ENCODE measurements at places on chromosomes 11 and 22.

DNA sequence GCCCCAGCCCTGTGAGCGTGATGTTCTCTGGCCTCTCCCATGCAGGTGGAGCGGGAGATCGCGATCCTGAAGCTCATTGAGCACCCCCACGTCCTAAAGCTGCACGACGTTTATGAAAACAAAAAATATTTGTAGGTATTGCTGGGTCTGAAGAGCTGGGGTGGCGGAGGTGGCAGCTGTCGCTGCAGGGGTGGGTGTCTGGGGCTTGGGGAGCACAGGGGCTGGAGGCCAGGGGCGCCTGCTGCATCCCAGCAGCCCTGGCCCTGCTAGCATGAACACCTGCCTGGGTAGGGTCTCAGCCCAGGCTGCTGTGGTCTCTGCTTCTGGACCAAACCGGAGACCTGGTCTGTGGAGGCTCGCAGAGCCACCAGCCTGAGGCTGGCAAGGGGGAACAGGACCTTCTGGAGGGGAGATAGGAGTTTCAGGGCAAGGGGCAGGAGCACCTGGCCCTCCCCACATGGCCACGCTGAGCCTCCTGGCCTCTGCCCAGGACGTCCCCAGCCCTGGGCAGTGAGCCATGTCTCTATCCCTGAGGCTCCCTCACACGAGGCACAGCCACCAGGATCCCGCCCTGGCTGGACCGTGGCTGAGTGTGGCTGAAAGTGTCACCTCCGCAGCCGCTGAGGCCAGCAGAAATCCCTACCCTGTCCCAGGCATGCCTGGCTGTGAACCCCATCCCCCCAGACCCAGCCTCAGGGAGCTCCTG, 48.2 kb downstream of the MOB2 start:
- no peak for DNase-seq

DNA sequence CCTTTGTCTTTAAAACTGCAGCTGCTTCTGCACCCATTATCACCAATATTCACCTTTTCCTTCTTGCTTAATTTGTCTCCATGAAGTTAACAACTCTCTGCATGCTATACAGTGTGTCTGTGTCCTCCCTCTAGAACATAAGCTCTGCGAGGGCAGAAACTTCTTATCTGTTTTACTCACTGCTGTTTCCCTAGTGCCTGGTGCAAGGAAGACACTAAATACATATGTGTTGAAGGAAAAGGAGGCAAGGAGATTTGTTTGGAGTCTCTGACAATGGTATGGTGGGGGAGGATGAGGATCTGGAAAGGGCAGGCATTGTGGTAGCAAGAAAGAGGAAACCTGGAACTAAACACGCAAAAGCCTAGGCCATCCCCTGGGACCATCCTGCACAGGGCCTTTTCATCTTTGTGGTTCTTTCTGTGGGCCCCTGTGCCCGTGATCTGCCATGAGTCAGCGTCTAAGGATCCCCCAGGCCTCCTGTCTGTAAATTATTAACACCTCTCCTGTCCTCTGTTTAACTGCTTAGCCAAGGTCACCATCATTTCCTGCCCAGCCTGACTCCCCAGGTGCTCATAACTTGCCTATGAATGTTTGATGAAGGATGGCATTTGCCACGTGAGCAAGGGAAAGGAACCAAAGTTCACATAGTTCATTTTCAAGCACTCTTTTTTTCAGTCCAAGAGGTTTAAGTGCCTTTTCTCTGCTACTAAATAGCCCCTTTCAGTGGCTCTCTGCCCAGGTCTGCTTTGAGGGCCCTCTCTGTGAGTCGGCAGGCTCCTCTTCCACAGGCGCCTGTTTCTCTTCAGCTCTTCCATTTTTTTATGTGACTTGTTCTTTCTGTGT, 131.1 kb downstream of the RASSF10 start:
- no peak for DNase-seq

- DNase-seq: no peak
Measured at GRCh38 chr22:43798492-43798891, 13.6 kb downstream of the EFCAB6 start.

DNA sequence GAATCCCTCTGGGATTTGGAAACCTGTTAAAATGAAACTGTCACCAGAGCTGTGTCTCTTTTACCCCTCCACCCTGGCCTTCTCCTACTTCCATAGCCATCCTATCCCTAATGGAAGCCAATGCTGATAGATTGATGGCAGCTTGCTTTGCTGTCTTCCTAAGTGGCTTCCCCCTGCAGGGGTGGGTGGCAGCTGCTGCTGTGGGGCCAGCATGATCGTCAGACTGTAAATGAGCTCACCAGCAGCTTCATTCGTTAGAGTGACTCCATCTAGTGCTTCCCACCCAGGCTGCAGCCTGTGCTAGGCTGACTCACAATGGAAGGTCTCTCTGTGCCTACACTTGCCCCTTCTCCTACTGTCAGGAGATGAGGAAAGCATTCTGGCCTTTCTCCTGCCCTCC, 311.0 kb downstream of the BUD13 start:
- no peak for DNase-seq

DNA sequence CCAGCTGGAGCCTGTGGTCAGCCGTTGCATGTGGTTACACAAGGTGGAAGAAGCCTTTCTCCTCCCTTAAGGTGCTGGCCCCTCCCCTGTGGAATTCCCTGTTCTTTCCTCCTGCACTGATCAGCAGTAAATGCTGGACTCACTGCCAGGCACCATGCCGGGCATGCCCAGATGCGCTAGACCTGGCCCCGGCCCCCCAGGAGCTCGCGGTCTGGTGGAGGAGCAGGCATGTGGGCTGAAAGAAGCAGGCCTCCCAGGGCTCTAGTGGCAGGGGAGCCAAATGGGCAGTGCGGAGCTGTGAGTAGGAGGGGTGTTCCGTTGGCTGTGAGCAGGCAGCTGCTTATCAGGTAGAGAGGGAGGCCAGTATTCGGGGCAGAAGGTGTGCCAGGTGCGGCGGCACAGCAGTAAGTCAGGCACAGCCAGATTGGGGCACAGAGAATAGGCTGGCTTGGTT, 10.2 kb downstream of the DGKZ start:
- no peak for DNase-seq

DNA sequence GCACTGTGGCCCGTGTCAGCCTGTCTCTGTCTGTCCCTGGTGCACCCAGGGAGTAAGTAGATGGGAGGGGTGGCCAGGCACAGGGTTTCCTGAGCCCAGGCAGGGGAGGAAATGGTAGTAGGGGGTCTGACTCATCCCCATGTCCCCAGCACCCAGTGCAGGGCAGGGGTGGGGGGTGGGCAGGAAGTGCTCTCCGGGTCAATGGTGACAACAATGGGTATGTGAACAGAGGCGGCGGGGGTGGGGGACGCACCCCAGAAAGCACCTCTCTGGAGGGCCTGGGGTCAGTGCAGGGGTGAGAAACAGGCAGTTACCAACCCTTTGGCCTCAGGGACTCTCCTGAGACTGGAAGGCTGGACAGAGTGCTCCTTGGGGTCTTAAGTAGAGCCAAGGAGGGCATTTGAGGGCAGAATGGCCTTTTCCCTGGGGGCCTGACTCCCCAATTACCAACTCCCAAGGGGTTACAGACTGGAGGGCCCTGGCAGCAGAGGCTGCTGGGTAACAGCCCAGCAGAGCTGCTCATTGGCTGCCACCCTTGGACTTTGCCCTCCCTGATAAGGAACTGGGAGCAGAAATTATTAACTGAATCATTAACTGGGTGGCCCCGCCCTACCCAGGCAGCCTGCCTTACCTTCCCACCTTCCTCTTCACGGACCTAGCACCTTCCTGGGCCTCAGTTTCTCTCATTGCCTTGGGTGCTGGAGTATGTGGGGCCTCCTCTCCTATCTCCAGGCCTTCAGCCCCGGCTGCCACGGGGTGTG, 4.2 kb downstream of the MYRF start:
- DNase-seq: no peak

- no peak for DNase-seq
Measured at GRCh38 chr22:19955241-19956128, 13.9 kb upstream of the TXNRD2 start.

DNA sequence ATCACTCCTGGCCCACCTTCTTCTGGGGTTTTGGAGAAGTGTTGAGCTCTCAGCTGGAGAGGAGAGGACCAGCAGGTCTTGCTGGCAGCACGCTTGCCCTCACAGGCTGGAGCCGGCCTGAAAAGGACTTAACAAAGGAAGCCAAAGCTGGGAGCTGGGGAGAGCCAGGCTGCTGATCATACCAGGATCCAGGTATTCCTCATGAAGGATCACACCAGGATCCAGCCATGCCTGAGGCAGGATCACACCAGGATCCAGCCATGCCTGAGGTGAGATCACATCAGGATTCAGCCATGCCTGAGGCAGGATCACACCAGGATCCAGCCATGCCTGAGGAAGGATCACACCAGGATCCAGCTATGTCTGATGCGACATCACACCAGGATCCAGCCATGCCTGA, 17.0 kb downstream of the MRGPRD start:
- DNase-seq: no peak

DNA sequence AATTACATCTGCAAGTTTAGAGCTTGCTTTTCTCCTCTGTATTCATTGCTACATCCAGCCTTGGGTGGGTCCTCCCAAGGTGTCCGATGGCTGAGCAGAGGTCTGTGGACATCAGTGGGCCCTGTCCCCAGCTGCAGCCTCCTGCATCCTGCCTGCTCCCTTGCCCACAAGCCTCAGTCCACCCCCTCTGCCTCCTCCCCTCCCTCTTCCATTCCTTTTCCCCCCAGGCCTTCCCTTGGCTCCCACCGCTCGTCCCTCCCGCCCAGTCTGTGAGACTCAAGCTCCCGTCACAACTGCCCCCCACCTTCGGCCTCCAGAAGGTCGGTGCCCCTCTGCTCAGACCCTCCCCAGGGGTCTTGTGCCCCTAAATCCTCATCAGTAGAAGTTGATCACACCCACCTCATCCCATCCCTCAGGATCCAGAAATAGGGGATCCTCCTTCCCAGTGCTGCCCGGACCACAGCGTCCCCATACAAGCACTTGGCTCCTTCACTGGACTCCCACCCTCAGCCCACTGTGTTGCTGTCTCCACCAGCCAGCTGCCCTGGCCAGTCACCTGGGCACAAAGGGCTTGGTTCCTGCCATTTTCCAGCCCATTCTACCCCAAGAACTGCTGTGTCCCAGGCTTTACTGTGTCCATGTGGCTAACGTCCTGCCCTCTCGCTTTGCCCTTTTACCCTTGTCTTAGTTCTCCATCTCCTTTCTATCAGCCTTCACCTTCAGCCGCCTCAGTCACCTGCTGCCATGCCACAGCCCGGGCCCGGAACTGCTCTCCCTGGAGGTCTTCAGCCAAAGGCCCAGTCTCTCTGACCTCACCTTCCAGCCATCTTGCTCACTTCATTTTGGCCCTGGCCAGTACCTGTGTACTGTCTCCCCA, 2.2 kb upstream of the OMP start:
- DNase-seq: no peak

Measured in activated T-cell treated with anti-CD3 and anti-CD28 coated beads for 4 hours (primary cell).